T-helper 22 cell (primary cell): ENCODE measurements at places on chromosomes 12 and 14.

GRCh38 chr14:29161593-29161992 is 395.0 kb downstream of the FOXG1 start:
- DNase-seq, result no peak

- DNase-seq, result no peak
Observed at GRCh38 chr12:113186666-113187325, 1.3 kb downstream of the RITA1 start.

DNA sequence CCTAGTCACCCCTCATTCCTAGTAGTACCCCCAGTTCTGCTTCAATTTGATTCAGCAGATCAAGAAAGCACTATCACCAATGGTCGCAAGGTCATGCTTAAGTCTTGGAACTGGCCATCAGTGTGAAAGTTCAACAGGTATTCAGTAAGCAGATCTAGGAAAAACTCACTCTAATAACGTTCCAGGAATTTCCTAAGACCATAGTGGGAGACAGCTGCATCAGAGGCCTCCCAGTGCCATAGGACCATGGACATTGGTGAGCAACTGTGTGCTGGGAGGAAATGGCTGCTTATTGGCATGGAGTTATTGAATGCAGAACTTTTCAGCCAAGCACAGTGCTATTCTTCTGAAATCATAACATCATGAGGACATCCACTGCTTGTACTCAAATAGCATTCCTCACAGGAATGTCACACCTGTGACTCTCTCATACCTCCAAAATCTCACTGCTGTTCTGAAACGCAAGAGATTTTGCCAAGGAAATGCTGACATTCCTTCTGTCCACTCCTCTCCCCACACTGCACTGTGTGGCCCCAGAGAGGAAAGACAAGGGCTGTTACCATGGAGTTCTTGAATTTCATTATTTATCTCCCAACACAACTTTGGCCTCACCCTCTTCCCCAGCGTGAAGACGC is 30.9 kb upstream of the MDM2 start:
- DNase-seq, result no peak

DNA sequence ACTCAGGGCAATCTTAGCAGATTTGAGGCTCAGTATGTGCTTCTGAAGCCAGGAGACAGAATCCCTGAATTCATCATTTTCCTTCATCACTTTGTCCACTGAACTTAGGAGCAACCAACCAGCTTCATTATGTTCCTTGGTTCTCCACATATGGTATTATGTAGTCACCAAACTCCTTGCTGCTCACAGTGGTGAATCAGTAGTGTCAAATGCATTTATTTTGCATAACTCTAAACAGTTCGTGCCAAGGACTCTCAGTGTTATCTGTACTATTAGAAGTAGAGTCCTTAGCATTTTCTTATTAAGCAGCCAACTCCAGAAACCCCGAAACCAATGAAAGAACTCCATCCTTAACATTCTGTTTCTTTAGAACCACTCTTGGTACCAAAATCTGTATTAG is 466.9 kb upstream of the RGS6 start:
- no peak for DNase-seq
